Nucleus accumbens (tissue), 56 donors: ENCODE measurements at places on chromosomes 3 and 15.

DNA sequence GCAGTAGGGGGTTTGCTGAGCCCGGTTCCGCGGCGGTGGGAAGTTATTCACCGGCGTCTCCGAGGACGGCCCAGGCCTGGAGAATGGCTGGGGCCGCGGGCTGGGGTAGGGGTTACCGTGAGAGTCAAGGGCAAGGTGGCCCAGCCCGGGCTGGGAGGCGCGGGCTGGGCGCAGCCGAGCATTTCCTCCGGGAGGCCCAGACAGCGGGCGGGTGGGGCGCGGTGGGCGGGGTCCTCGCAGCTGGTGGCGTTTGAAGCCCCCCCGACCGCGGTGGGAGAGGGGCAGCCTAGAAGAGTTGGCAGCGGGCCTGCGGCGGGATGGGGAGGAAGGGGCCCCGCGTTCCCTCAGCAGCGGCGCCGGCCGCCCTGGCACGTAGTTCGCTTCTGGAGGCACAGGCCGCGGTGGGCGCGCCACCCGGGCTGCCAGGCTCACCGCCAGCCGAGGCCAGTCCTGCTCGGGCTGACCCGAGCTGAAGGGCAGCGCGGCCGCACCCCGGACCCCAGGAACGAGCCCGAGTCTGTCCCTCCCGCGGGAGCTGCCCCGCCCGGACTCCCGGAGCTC is 960 bp upstream of the KLF13 start:
- DNase-seq = no peak

- DNase-seq = no peak
Measured at GRCh38 chr3:139538733-139539132, 809 bp downstream of the RBP1 start.

DNA sequence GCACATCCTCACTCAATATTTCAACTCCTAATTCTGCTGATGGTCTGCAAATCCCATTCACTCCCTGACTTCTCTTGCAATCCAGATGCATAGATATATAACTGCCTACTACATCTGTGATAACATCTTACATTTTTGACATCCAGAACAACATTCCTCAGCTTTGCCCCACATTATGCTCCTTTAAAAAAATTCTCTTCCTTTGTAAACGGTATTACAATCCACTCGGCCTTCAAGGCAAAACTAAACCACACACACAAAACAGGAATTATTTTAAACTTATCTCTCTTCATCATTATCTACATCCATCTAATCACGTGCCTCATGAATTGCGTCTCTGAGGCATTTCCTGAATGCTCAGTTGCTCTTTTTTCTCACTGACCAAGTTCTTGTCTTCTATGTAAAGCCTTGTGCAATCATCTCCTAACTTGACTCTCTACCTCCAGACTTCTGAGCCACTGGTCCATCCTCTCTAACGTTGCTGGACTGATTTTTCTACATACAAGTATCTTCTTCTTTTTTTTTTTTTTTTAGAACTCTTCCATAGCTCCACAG is 117.0 kb downstream of the SATB1 start:
- no peak for DNase-seq

DNA sequence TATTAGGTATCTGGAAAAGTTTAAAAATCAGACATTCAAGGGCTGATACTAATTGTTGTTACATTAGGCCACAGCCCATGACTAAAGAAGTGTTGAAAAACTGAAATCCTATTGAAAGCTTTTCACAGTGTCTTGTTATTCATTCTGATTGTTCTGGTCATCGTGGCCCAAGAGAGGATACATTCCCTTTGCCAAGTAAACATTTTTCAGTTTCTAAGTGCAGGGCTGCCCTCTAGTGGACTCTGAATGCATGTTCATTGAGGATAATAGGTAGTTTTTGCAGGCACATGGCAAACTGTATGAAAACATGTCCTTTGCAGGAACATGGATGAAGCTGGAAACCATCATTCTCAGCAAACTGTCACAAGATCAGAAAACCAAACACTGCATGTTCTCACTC is 181.1 kb downstream of the MYRIP start:
- DNase-seq = no peak

DNA sequence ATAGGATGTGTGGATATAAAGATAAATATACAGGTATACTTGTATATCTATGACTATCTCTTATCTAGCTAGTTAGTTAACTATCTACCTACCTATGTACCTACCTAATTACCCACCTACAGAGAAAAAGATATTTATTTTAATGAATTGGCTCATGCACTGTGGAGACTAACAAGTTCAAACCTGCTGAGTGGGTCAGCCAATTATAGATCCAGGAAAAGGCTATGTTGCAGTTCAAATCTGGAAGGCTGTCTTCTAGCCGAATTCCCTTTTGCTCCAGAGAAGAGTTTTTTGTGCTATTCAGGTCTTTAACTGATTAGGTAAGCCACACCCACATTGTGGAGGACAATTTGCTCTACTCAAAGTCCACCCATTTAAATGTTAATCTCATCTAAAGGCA is 335.0 kb downstream of the GRM7 start:
- DNase-seq = no peak

- DNase-seq = no peak
Measured at GRCh38 chr3:44309500-44309899, 29.1 kb upstream of the TCAIM start.

DNA sequence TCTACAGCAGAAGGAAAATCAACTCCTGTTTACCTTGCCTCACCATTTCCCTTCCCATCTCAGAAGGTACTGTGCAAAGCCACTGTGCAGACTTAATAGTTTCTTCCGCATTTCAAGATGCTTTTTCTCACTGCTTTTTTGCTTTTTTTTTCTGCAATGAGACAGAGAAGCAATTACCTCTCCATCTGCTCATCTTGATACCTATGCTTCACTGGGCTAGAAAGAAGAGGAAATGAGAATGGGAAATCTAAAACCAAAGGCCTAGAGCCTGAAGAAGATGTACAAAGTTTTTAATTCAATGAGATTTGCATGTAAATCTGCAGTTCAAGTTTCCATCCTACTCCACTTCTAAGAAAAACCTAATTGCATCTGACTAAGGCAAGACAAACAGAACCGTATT is 238.1 kb upstream of the SETMAR start:
- no peak for DNase-seq

DNA sequence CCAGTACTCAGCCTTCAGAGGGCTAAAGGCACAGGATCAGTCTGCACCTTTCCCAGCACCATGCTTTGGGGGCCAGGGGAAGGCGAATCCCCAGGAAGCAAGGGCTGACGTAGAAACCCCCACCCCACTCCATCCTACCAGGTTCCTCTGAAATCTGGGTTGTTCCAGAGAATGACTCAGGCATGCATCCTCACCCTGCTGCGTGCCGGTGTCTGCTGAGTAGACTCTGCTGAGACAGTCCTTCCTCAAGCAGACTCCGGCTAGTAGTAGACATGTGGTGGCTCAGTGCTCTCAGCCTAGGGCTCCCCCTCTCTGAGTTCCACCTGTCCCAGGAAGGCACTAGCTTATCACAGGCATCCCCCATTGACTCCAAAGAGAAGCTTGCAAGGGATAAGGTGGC is 9.0 kb downstream of the TMEM43 start:
- no peak for DNase-seq

GRCh38 chr15:79623488-79623887 is 191.4 kb downstream of the MINAR1 start:
- DNase-seq = no peak

- DNase-seq = no peak
Measured at GRCh38 chr3:18189282-18190050, 235.7 kb downstream of the SATB1 start.

- no peak for DNase-seq
Measured at GRCh38 chr15:87538327-87538834, 718.2 kb downstream of the NTRK3 start.

DNA sequence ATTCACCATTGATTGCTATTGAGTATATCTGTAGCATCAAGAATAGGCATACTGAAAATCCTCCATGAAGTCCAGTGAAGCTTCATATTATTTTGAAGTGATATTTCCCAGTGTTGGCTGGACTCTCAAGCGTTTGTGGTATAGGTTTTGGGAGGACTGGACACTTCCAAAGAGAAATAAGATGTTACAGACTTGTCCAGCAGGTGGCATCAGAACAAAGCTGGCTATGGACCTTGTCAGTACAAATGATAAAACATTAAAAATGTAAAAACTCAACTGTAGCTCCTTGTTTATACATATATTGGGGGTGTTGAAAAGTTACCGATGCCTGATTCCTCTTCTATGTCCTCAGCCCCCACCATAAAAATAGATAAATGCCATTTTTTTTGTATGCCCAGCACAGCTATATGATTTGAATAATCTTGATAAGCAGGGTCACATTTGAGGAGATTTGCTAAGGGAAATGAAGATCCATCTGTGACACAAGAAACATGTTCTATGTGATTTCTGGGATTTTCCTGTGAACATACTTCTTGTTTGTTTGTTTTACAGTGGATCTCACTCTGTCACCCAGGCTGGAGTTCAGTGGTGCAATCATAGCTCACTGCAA is 54.5 kb upstream of the GOLGA6B start:
- DNase-seq = peak; percentile 1

DNA sequence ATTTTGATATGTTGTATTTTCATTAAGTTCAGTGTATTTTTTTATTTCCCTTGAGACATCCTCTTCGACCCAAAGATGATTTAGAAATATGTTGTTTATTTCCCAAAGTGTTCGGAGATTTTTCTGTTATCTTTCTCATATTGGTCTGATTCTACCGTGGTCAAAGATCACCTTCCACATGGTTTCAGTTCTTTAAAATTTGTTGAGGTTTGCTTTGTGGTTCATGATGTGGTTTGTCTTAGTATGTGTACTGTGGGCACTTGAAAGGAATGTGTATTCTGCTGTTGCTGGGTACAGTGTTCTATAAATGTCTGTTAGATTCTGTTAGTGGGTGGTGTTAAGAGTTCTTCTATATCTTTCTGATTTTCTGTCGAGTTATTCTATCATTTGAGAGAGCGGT is 103.4 kb upstream of the FHIT start:
- DNase-seq = no peak

DNA sequence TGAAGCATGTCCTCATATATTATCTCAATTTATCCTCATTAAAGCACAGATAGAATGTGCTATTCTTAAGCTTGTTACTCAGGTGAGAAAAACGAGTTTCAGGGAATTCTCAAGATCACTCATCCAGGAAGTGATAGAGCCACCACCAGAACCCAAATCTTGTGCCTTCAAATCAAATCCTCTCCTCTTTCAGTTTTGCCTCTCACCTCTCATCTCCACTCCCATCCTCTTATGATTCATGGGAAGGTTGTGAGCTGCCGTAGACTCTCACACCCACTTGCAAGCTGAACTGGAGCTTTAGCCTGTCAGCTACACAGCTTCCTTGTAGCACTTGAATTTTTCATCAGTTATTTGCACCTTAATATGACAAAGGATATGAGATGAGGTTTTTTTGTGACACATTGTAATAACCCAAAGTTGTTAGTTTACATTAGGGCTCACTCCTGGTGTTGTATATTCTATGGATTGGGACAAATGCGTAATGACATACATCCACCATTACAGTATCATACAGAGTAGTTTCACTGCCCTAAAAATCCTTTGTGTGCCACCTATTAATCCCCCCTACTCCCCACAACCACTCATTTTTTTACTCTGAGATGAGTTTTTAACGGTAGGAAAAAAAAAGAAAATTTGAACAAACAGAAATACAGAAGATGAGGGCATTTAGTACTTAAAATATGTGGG is 25.7 kb downstream of the GPR15 start:
- no peak for DNase-seq

DNA sequence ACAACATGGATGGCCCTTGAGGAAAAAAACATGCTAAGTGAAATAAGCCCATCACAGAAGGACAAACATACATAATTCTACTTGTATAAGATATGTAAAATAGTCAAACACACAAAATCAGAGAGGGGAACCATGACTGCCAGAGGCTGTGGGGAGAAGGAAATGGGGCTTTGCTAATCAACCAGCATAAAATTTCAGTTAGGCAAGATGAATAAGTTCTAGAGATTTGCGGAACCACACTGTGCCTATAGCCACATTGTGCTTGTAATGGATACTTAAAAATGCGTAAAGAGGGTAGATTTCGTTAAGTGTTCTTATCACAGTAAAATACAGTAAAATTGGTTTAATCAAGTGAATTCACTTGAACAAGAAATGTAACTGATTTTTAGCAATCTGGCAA is 33.7 kb upstream of the SPTBN5 start:
- no peak for DNase-seq

- DNase-seq = no peak
Measured at GRCh38 chr3:38000965-38001455, 10.4 kb downstream of the VILL start.
